Heart left ventricle (tissue), 16 donors: ENCODE measurements at places on chromosomes 3 and 15. TPM values are rescaled to one million over a fixed set of nuclear protein-coding genes. Genes with fewer than 3 reads are reported as not detected.
A peak's percentile ranks its signal among the peaks of the same experiment; 100 is the strongest.

Gene ARL13B
- 4.5 TPM for total RNA-seq

Gene TP63
- total RNA-seq = 0.35 TPM

DNA sequence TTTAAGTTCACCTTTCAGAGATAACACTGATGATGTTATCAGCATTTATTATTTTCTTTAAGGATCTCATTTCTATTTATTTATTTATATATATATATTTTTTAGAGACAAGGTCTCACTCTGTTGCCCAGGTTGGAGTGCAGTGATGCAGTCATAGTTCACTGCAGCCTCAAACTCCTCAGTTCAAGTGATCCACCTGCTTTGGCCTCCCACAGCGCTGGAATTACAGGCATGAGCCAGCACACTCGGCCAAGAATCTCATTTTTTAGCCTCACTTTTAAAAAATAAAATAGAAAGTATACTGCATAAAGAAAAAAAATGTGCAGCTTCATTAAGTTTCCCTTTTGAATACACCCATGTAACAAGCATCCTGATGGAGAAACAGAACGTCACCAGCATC lies 35.6 kb downstream of the PLA2G4D start:
- DNase-seq = no peak

Gene LSG1
- 22.2 TPM for total RNA-seq

- DNase-seq = no peak
Observed at GRCh38 chr3:25474052-25474451, 46.0 kb downstream of the RARB start.

GRCh38 chr3:57726397-57726796 lies 29.7 kb upstream of the SLMAP start:
- DNase-seq = no peak

DNA sequence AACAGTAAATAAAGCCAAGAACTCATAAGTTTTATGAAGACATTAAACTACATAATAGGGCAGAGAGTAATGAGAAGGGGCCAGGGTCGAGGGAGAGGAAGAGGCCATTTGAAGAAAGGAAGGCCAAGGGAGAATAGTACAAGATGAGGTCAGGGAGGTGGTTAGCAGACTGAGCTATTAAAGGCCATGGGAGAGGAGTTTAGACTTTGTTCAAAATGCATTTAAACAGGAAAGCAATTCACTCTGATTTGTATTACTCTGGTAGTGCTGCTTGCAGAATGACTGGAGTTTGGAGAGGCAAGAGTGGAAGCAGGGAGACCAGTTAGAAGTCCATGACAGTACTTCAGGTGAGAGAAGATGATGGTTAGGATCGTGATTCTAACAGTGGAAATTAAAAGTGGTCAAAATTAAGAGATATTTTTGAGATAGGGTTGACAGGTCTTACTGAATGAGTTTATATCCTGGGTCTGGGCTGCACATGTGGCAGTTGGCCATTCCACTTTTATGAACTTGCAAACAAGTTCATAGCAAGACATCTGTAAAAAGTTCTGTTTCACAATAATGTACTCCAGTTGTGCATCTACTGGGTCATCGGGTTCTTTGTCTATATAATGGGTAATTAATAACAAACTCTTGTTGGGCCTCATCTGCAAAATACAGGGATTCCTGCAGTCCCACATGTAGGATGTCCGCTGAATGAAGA lies 16.3 kb downstream of the PPP2R3A start:
- no peak for DNase-seq

Gene DUOXA1
- 0.26 TPM for total RNA-seq

Gene CD96
- total RNA-seq = 4.4 TPM

Gene SLC15A2
- total RNA-seq = 5.8 TPM

Gene STRIT1
- 5.5 TPM for total RNA-seq

DNA sequence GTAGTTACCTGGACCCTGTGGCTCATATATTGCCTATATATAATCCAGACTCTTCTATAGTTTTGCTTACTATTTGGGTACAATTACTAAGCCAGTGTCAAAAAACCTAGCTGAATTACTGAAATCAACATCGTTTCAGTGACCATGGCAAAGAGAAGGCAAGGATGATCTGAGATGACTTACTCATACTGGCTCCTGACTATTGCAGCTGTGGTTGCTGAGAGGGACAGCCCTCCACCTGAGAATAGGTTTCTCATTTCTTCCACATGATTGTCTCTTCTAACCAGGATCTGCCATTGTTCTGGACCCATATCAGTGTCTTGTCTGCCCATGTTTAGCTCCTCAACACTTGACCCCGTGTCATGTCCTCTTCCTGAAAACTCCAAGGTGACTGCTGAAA lies 30.2 kb downstream of the CASR start:
- DNase-seq = no peak

DNA sequence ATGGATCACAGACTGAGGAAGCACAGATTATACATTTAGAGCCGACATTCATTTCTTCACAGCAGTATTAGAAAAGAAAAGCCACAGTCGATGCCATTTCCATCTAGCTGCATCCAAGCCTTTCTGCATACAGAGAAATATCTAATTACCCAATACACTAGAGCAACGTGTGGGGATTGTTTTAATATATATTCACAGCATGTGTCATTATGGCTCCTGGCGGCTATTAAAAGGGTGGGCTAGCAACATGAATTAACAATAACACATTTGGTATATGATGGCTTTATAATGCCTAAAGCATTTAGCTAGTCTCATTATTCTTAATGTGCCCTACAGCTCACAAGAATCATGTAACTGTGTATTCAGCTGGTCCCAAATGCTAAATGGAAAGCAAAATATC lies 1030.5 kb downstream of the FHIT start:
- DNase-seq = no peak

DNA sequence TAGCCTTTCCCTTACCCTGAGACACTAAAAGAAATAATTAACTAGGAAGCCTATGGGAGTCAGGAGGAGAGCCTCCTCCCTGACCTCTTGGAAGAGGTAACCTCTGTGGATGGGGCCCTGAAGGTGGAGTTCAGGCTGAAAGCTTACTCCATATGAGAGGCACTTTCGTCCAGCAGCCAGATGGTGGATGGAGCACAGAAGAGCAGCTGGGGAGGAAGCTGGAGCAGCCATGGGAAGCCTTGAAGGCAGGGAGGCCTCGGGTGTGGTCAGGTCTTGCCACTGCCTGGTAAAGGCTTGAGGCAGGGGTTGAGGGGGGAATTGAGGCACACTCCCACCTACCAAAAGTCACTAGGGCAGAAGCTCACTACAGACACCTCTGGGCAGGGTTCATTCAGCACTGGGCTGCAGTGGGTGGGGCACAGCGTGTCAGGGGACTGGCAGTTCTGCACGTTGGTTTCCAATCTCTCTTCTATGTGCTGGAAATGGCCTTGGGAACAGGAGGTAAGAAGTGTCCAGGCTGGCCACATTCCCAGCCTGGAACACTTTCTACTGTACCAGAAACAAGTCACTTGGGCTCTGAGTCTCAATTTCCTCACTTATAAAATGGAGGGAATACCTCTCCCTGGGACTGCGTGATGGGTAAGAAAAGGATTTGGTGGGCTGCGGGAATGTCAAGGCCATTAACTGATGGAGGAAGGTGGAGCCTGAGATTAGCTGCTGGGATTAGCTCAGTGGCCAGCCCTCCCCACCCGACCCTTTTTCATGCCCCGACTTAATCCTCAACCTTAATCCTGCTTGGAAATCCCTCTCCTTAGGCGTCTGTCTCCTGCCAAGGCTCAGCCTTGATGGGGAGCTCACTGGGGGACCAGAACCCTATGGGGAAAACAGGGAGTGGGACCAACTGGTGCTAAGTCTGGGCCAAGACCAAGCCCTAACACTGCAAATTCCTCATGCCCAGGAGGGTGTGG lies 5.4 kb downstream of the PCBP4 start:
- DNase-seq = no peak

GRCh38 chr3:66912306-66912705 lies 85.8 kb upstream of the KBTBD8 start:
- no peak for DNase-seq

- no peak for DNase-seq
Observed at GRCh38 chr3:127159543-127159942, 33.4 kb upstream of the PRR23E start.

DNA sequence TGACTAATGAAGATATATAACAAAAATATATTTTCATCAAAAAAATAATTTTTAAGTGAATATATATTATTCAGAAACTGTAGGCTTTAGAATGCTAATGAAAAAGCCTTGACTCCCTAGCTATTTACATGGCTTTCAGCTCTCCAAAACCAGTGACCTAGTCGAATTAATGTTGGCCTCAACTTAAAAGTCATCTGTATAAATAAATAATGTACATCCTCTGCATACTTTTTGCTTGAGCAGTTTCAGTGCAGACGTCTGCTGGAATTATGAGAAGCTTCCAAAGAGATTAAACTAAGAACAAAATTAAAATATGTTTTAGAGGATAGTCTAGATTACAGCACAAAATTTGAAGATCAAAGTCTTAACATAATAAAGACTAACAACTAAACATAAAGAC lies 520.4 kb upstream of the ALCAM start:
- no peak for DNase-seq

Gene TIGIT
- total RNA-seq = not detected

- peak; percentile 28 for DNase-seq
Observed at GRCh38 chr3:126147932-126148683, 32.3 kb downstream of the ALDH1L1 start.

- no peak for DNase-seq
Observed at GRCh38 chr3:170797685-170798084, 72.3 kb downstream of the RPL22L1 start.

Gene SLC9C1
- total RNA-seq = 3.3 TPM

GRCh38 chr15:69472046-69472445 lies 19.4 kb downstream of the RPLP1 start:
- DNase-seq = no peak

DNA sequence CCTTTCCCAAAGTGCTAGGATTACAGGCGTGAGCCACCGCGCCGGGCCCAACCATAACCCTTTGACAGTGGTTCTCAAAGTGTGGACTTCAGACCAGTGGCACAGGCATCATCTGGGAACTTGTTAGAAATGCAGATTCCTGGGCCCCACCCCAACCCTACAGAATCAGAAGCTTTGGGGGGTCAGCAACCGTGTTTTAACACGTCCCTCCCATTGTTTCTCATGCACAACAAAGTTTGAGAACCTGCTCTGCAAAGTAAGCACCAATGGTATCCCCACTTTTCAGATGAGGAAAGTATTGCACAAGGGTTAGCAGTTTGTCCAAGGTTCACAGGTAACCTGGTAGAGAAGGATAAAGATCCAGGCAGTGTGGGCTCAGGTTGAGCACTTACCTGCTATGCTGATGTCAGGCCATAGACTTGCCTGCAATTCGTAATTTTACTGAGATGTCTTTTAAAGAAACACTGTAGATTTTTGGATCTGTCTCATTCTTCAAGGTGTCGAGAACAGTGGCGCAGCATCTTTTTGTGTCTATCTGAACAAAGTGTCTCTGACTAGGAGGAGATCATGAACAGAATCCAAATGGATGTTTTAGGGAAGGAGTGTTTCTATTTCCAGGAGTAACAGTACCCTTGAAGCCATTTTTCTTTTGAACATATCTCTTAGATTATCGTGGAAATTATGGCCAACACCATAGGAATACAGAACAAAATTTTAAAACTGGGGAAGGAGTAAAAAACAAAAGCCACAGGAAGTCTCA lies 2.5 kb downstream of the GXYLT2 start:
- DNase-seq = no peak

Gene CASR
- total RNA-seq = 0.02 TPM

GRCh38 chr15:36506733-36507356 lies 72.6 kb upstream of the CDIN1 start:
- DNase-seq = no peak

- DNase-seq = no peak
Observed at GRCh38 chr3:145370870-145371269, 790.1 kb downstream of the PLOD2 start.

DNA sequence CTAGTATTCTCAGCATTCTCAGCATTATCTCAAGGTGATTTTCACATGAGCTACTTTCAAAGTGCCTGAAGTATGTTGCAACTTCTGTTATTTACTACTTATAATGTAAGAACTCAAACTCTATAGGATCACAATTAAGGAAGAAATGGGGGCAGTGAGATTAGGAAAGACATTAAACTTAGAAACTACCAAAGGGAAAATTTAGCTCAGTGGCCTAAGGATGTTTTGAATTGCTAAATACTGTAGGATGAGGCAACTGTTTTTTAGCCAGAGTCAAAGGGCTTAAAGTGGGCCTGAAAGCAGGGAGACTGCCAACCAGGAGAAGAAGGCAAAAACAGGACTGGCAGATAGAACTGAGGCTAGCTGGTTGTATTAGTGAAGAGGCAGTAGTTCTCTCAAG lies 55.5 kb upstream of the MBNL1 start:
- DNase-seq = no peak

- DNase-seq = no peak
Observed at GRCh38 chr3:196918968-196919367, 23.4 kb downstream of the NCBP2 start.

DNA sequence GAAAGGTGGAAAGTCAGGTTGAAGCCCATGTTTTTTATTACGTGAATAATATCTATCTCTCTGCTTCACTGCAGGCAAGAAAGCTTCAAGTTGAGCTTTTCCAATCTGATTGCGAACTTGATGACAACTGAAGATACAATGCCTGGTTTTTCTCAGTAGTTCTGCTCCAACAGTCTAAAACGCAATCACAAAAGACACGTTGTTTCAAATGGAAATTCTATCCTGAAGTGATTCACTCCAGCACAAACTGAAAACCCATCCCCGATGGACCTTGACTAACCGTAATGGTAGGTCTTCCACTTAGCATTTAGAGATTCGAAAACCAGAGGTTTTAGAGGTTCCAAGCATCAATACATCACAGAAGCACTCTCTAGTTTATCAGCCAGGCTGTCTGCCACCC lies 10.6 kb downstream of the B4GALT4 start:
- DNase-seq = no peak

DNA sequence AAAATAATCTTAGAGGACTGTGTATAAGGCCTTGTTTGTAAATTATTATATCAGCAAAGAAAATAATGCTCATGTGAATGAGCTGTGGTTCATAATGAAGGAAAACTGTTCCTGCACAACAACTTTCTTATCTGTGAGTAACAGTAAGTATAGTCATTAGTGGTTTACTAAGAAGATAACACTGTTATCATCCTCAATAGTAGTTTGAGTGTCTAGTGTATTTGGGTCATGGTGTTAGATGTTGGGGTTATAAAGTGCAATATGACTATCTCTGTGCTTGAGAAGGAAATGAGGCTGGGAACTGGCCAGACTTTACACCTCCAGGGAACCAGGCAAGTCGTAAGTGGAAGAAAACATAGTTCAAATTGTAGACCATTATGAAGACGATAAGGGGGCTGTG lies 15.6 kb downstream of the VPS8 start:
- DNase-seq = no peak

Gene TIMP4
- total RNA-seq = 18.6 TPM
